GM18507 (cell line): ENCODE measurements at places on chromosomes 2 and 18.

DNA sequence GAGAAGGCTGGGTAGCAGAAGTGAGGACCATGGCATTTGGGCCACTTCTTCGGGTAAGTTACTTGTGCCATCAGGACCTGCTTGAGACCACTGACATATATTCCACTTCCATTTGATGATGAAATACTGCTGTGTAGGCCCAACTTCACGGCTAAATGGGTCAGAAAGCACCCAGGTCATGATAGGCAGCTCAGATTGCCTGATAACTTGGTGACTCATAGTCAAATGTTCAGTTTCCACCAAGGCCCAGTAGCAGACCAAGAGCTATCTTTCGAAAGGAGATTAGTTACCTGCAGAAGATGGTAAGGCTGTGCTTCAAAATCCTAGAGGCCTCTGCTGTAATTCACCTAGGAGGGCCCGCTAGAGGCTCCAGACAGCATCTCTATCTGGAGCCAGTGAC lies 31.8 kb upstream of the MEX3C start:
- no peak for DNase-seq

DNA sequence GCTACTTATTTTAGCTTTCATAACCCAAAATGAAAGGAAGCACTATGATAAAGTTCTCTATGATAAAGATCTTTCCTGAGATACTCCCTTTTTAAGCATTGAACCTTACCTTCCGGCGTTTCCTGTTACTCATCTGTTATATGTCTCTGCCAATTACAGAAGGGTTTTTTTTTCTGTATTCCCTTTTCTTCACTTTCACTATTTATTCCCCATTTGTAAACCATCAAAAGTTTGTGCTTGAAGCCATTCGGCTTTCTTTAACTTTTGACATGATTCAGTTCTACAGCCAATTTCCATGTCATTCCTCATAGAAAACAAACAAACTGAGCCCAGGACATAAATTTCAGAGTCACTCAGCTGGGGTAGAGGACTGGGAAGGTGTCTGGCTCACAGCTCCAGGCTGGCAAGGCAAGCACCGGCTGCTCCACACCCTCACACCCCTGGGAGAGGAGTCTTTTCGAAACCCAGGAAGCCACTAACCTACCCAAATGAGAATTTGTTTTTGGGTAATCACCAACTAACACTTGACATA lies 429.4 kb upstream of the TRIB2 start:
- DNase-seq, result no peak

DNA sequence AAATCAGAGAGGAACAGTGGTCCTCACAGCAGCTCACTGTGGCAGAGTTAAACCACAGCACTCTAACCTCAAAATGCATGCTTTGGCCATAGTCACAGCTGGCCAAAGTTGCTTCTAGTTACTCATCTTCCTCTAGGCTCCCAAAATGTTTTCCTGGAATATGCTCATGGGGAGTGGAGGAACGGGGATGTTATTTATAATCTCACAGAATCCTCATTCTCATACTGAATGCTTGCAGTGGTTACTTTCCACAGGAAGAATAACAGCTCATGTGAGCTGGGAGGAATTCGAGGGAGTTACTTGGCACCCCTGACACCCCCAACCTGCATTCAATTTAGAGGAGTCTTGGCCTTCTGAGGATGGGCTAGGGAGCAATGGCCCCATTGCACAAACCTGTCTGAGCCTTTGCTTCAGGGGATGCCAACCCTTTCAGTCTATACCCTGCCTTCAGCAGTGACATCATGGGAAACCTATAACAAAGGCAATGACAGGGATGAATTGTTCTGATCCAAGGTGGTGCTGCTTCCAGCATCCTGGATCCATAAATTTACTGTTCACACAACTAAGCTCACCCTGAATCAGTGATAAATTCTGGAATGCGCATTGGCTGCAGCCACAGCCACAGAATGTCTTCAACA lies 22.4 kb upstream of the CCBE1 start:
- no peak for DNase-seq

DNA sequence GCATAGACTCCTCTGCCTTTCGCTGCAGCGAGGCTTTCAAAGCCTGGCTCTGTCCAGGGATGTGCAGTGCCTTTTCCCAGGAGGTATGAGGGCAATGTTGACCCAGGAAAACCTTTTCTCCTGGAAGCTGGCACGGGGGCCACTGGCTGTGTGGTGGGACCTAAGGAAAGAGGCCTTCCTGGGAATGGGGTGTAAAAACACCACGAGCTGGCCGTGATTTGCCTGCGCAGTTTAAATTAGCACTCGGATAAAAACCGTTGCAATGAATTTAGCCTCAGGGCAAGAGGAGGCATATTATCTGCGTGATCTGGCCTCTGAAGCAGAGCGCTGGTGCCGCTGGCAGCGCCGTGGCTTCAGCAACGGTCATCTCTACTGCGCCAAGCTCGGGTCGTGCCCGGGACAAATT lies 3.0 kb downstream of the OSR1 start:
- no peak for DNase-seq

- DNase-seq, result no peak
Observed at GRCh38 chr2:119958670-119959268, 54.1 kb upstream of the EPB41L5 start.

GRCh38 chr2:47487498-47487875 lies 84.5 kb downstream of the MSH2 start:
- DNase-seq, result no peak

GRCh38 chr2:12816379-12817306 lies 99.9 kb downstream of the TRIB2 start:
- no peak for DNase-seq

GRCh38 chr2:177579486-177580036 lies 187.0 kb downstream of the AGPS start:
- DNase-seq, result no peak

DNA sequence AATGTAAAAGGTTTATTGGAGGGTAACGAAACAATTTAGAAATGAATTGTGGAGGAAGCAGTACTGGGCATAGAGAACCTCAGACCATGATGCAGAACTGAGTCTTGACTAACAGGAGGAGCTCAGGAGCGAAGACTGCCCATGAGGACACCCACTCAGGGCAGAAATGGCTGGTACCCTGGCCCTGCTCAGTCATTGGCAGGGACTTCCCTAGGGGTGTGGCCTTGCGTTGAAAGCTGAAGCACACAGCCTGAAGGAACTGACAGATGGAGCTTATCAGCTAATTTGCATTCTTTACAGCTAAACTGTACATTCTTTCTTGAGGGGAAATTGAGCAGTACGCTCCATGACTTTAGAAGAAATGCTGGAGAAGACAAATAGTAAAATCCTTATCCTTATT lies 57.1 kb downstream of the PDK1 start:
- no peak for DNase-seq

DNA sequence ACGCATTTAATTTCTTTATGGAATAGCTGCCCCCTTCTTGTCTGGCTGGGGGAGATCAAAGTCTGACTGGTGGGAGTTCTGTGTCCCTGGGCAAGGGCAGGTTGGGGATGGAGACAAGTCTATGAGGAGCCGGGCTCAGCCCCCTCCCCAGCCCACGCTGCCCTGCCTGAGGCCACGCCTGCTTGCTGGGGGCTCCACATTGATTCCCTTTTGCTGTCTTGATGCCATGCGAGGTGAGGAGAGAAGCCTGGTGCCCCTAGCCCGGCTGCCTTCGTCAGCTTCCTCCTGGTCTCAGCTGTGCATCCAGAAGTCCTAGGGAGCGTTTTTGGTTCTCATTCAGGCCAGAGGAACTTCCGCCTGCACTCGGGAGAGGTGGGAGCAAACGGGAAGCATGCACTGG lies 247.9 kb downstream of the NDUFA10 start:
- no peak for DNase-seq

DNA sequence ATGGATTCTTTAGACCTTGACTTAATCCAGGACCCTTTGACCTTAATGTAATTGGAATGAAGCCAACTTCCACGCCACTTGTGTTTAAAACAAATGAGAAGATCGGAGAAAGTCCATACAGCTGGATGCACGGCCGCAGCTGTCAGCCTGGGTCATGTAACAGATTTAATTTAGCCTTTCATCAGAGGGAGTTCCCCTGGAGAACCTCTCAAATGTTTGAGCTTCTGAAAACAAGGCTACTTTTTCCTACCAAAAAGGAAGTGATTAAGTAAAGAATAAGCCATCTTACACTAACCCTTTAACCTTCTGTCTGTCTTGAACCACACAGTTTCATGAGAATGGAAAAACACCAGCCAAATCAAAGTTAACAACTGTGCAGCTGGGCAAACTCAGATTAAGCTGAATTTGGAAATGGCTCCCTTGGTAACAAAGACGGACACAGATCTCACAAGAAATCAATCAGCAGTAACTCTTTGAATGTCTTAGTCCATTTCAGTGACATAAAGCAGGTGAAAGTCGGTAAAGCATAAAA lies 103.6 kb downstream of the DOCK10 start:
- no peak for DNase-seq

DNA sequence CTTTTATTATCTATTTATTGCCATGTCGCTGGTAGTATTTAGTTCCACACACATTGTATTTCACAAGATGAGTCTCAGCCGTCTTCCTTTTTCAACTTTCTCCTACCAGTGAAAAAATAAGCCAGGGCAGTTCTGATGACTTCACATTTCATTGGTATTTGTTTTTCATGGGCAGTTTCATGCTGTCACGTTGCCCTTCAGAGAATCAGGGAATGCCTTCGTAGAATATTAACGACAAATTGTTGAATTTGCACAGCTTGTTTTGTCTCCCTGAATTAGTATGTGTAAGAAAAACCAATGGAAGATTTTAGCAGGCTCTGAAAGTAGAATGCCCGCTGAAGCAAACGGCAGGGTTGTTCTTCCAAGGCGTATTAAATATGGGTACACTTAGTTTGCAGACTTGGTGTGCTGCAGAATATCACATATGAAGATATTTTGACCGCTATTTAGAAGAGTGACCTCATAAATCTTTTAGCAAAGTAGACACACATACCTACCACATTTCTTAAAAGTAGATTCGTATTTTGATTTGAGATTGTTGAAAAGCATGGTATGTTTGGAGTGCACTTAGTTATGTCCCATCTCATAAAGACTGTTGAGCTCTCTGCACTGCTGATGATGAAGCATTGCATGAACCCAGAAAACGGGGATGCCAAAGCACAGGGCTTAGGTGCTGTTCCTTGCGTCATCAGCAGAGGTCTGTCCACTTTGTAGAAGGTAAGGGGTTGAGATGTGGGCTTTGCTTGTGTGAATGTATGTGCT lies 2.9 kb downstream of the NEDD4L start:
- no peak for DNase-seq

- DNase-seq, result no peak
Observed at GRCh38 chr2:234286956-234287355, 209.9 kb downstream of the ARL4C start.
